ENCODE measurements at places on chromosomes 11 and 22. TPM values are rescaled to one million over a fixed set of nuclear protein-coding genes. Genes with fewer than 3 reads are reported as not detected.

DNA sequence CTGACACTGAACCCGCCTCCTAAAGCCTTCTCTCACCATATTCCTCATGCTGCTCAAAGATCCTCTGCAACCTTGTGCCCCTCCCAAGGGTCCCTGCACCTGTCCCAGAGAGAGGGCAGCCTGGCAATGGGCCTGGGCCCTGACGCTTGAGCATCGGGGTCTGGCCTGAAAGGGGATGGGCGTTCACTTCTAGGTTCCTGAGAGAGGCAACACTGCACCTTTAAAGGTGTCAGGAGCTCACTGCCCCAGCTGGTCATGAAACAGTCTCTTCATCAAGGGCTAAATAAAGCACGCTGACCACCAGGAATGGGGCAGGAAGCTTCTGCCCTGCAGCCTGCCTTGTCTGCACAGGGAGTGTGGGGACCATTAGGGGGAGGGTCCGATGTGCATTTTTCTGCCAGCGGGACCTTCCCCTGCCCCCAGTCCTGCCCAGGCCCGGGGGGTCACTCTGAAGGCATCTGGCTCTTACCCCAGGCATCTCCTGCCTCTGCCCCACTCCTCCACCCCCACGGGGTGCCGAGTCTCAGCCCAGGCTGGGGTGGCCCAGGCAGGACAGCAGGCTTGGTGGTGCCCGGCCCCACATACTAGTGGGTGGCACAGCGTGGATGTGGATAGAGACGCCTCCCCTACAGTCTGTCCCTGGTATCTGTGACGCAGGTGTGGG lies 3.5 kb downstream of the C11orf21 start:
- no peak for DNase-seq
- no peak overlapping the region for H3K27ac ChIP-seq
- no peak overlapping the region for H3K4me3 ChIP-seq

GRCh38 chr11:27718346-27718862 lies 18.1 kb upstream of the BDNF start:
- H3K4me3 ChIP-seq, result peak overlapping the region; percentile 37
- no peak overlapping the region for H3K27ac ChIP-seq
- peaks cover 4% of the 10 kb centered on the region for H3K4me1 ChIP-seq
- peaks cover 96% of the 10 kb centered on the region for H3K27me3 ChIP-seq

DNA sequence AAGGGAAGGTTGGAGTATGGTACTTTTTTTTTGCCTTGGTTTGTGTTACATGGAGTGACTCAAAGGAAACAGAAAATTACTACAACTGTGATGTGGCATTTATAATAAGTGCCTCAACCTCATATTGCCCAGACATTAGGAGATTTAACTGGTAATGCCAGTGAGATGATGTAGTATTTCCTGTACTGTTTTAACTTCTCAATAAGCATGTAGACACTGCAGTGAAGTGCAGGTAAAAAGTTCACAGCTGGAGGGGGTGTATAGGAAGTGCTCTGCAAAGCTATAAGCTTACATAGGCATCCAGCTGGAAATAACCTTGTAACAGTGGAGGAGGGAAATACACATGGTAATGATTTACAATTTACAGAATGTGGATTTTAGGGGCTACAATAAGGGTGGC lies 138.2 kb upstream of the MTMR2 start:
- peaks cover 13% of the 10 kb centered on the region for H3K4me1 ChIP-seq
- H3K36me3 ChIP-seq, result no peaks in the 10 kb centered on the region
- H3K27me3 ChIP-seq, result no peaks in the 10 kb centered on the region

OVOL1 gene
- polyA plus RNA-seq, result not detected

DLAT gene
- polyA plus RNA-seq, result 94.7 TPM

DNA sequence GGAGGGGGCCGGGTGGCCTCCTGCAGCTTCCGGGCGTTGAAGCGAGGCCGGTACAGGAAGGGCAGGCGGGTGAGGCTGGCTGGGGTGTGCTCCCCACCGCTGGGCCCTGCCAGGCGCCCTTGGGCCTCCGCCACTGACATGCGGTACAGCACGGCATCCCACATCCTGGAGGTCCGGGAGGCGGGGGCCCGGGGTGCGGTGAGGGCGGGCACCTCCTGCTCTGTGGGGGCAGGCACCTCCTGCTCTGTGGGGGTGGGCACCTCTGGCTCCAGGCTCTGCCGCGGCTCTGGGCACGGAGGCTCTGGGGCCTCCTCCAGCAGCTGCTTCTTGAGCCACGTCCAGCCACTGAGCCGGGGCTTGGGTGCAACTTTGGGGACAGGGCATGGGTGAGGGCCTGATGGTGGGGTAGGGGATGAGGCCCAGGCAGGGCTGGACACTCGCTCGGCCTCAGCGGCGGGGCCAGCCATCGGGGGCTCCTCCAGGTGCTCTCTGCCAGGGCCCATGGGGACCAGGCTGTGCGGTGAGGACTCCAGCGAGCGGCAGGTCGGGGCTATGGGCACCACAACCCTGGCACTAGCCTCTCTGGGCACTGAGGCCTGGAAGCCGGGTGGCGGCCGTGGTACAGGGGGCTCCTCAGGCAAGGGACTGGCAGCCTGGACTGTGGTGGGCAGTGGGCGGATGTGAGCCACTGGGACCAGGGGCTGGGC lies 2.3 kb downstream of the PRR33 start:
- DNase-seq, result no peak
- H3K4me3 ChIP-seq, result no peak overlapping the region
- H3K27me3 ChIP-seq, result no peaks in the 10 kb centered on the region
- H3K36me3 ChIP-seq, result no peaks in the 10 kb centered on the region
- no peaks in the 10 kb centered on the region for H3K4me1 ChIP-seq

GRCh38 chr22:46595545-46595944 lies 24.6 kb upstream of the GRAMD4 start:
- no peak overlapping the region for H3K4me3 ChIP-seq
- no peak overlapping the region for H3K27ac ChIP-seq
- no peaks in the 10 kb centered on the region for H3K36me3 ChIP-seq
- H3K27me3 ChIP-seq, result no peaks in the 10 kb centered on the region
- H3K4me1 ChIP-seq, result peaks cover 27% of the 10 kb centered on the region

DNA sequence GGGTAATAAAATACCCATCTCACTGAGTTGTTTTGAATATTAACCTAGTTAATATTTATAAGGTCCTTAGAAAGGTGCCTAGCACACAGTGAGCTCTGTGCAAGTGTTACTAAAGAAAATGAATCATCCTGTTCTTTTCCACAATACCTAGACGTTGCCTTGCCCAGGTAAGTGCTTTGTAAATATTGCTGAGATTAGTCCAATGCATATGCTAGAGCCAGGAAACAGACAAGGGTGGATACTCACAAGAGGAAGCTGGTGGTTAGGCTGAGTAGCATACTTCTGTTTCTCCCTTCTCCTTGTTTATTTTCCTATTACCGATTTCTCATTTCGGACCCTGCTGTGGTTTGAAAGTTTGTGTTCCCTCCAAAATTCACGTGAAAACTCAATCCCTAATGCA lies 58.1 kb upstream of the BARX2 start:
- DNase-seq, result no peak
- H3K4me3 ChIP-seq, result no peak overlapping the region
- peaks cover 15% of the 10 kb centered on the region for H3K27me3 ChIP-seq
- H3K27ac ChIP-seq, result no peak overlapping the region
- no peaks in the 10 kb centered on the region for H3K36me3 ChIP-seq
- peaks cover 8% of the 10 kb centered on the region for H3K4me1 ChIP-seq

- DNase-seq, result no peak
- H3K4me3 ChIP-seq, result no peak overlapping the region
- H3K27ac ChIP-seq, result no peak overlapping the region
- H3K36me3 ChIP-seq, result no peaks in the 10 kb centered on the region
- no peaks in the 10 kb centered on the region for H3K4me1 ChIP-seq
Measured at GRCh38 chr11:87597725-87598124, 560.0 kb downstream of the TMEM135 start.

DNA sequence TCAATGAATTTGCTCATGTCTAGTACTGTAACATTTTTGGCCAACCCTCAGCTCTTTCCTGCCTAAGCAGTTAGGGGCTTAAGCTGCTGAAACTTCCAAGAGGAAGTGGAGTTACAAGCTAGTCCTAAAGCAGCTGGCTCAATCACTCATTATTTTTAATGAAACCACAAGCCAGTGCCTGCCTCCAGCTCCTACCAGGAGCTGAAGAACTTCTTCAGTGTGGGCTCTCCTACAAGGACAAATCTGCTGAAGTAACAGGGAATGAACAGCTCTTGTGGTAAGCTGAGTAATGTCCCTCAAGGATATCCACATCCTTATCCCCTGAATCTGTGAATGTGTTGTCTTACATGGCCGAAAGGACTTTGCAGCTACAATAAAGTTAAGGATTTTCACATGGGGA lies 112.5 kb downstream of the BBOX1 start:
- DNase-seq, result no peak
- no peaks in the 10 kb centered on the region for H3K36me3 ChIP-seq
- H3K27ac ChIP-seq, result no peak overlapping the region
- no peaks in the 10 kb centered on the region for H3K27me3 ChIP-seq
- H3K4me1 ChIP-seq, result no peaks in the 10 kb centered on the region
- H3K4me3 ChIP-seq, result no peak overlapping the region

GRCh38 chr11:5620651-5621521 lies 3.9 kb upstream of the TRIM34 start:
- DNase-seq, result peak; percentile 11
- H3K4me1 ChIP-seq, result peaks cover 25% of the 10 kb centered on the region

DNA sequence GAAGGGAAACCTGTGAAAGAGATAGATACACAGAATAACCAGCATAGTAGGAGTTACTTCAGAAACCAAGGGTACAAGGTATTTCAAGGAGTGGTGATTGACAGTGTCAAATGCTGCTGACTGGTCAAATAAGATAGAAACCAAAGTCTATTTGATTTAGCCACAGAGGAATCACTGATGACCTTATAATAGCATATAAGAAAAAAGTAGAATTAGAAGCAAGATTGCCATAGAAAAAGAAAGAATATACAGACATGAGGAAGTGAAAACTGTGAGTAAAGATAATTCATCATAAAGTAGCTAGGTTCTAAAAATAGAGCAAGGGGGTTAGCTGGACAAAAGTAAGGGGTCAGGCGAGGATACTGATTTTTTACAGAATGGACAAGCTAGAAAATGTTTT lies 14.2 kb downstream of the ZBTB44 start:
- H3K36me3 ChIP-seq, result no peaks in the 10 kb centered on the region
- no peak for DNase-seq
- H3K27me3 ChIP-seq, result no peaks in the 10 kb centered on the region
- no peak overlapping the region for H3K4me3 ChIP-seq

GRCh38 chr11:72190631-72191071 lies 1.3 kb upstream of the FOLR1 start:
- H3K36me3 ChIP-seq, result no peaks in the 10 kb centered on the region
- no peaks in the 10 kb centered on the region for H3K4me1 ChIP-seq
- H3K27ac ChIP-seq, result no peak overlapping the region
- no peak overlapping the region for H3K4me3 ChIP-seq
- no peaks in the 10 kb centered on the region for H3K27me3 ChIP-seq

- no peak for DNase-seq
- no peaks in the 10 kb centered on the region for H3K4me1 ChIP-seq
- no peak overlapping the region for H3K27ac ChIP-seq
- H3K27me3 ChIP-seq, result no peaks in the 10 kb centered on the region
Measured at GRCh38 chr11:371716-372590, 2.7 kb downstream of the B4GALNT4 start.

DERL3 gene
- polyA plus RNA-seq, result 55.3 TPM

GRCh38 chr11:134592391-134592990 lies 180.4 kb upstream of the B3GAT1 start:
- no peak overlapping the region for H3K27ac ChIP-seq
- no peak overlapping the region for H3K4me3 ChIP-seq
- no peaks in the 10 kb centered on the region for H3K36me3 ChIP-seq
- H3K27me3 ChIP-seq, result peaks cover 20% of the 10 kb centered on the region

GRCh38 chr11:15710580-15711275 lies 596.0 kb downstream of the INSC start:
- H3K27ac ChIP-seq, result no peak overlapping the region
- no peaks in the 10 kb centered on the region for H3K36me3 ChIP-seq
- no peaks in the 10 kb centered on the region for H3K4me1 ChIP-seq
- H3K27me3 ChIP-seq, result no peaks in the 10 kb centered on the region

DNA sequence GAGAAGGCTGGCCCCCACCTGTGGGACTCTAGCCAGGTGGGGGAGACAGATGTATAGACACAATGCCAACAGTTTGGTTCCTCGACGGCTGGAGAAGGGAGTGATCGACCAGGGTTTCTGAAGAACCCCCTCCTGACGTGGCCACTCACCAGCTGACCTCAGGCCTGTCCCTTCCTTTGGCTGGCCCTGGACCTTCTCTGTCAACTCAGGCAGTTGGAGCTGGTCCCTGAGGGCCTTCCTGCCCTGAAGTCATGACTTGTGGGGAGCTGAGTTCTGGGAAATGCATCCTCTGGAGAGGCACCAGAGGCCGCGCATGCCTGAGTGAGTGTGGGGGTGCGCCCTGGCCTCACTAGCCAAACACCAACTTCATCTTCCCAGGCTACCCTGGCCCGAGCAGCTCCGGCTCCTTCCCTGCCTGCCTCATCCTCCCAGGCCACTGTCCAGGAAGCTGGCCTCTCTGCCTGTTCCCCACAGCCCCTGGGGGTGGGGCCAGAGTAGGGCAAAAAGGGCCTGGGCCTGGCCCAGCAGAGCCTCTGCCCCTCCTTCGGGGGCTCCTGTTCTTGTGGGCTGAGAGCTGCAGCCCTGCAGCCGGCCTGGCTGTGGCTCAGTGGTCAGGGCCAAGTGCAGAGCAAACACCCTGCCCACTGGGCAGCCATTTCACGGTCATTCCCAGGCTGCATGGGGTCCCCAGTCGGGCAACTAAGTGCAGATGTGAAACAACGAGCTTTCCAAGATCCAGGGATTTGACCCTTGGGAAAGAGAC lies 23.6 kb downstream of the TXN2 start:
- H3K27me3 ChIP-seq, result no peaks in the 10 kb centered on the region
- no peaks in the 10 kb centered on the region for H3K36me3 ChIP-seq
- H3K4me1 ChIP-seq, result peaks cover 26% of the 10 kb centered on the region

DNA sequence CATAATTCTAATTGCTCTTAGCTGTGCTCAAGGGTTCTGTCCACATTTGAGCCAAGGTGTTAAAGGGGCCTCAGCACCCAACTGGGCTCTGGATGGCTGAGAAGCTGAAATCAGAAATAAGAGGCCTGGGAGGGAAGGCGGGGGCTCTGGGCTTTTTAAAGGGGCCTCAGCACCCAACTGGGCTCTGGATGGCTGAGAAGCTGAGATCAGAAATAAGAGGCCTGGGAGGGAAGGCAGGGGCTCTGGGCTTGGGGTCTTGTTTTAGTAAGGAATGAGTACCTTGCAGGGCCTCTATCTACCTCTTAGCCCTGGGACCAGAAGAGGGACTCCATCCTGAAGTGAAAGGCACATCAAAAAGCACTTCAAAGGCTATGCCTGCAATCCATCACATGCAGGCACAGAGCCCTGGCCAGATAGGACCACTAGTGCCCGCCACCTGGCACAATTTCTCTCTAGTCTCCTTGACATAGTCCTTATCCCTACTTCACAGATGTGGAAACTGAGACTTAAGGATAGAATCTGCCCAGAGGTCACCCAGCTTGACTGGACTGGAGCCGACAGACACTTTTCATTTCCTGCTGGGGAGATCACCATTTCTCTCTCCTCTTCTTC lies 35.6 kb downstream of the DKK3 start:
- no peak for DNase-seq
- H3K4me3 ChIP-seq, result no peak overlapping the region
- peak overlapping the region; percentile 92 for H3K27ac ChIP-seq
- no peaks in the 10 kb centered on the region for H3K27me3 ChIP-seq

GRCh38 chr11:12189543-12190235 lies 79.3 kb downstream of the MICAL2 start:
- no peaks in the 10 kb centered on the region for H3K27me3 ChIP-seq
- no peak overlapping the region for H3K4me3 ChIP-seq
- H3K27ac ChIP-seq, result peak overlapping the region; percentile 71
- DNase-seq, result no peak
- H3K36me3 ChIP-seq, result peaks cover 7% of the 10 kb centered on the region
- H3K4me1 ChIP-seq, result peaks cover 49% of the 10 kb centered on the region

All from cardiac muscle cell (in vitro differentiated cells and primary cell).